ENCODE measurements at places on chromosomes 6 and 20. TPM values are rescaled to one million over a fixed set of nuclear protein-coding genes. Genes with fewer than 3 reads are reported as not detected.

Gene TRIM40
- 17.0 TPM for total RNA-seq

Gene LIN28B
- total RNA-seq = not detected

- DNase-seq = no peak
- no peaks in the 10 kb centered on the region for H3K27me3 ChIP-seq
- no peak overlapping the region for H3K4me3 ChIP-seq
- H3K36me3 ChIP-seq = no peaks in the 10 kb centered on the region
These were observed 157.9 kb upstream of the MARCKS start for GRCh38 chr6:113699239-113699638.

GRCh38 chr20:40657526-40657925 is 31.5 kb downstream of the MAFB start:
- H3K27me3 ChIP-seq = no peaks in the 10 kb centered on the region
- H3K36me3 ChIP-seq = no peaks in the 10 kb centered on the region

DNA sequence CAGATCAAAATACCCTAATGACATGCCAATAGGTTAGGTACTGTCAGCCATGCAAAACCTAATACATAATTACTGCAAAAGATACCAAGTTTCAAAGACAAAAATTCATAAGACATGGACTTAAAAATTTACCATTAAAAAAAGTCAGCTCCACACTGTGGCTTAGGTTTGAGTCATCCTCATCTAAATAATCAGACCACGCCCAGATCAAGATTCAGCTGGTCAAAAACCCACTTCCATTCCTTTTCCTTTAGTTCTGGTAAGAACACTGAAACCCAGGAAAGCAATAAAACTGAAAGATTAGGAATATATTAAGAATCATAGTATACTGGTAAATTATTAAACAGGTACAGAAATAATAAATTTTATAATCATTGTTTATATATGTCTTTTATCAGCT is 81.0 kb upstream of the ASF1A start:
- no peaks in the 10 kb centered on the region for H3K27me3 ChIP-seq
- no peak overlapping the region for H3K4me3 ChIP-seq
- H3K27ac ChIP-seq = no peak overlapping the region
- no peaks in the 10 kb centered on the region for H3K36me3 ChIP-seq
- no peak for DNase-seq
- H3K4me1 ChIP-seq = no peaks in the 10 kb centered on the region

All from colonic mucosa (tissue), 4 donors.